Brain (organoid and tissue), 16 donors: ENCODE measurements at places on chromosomes 5 and 9.

DNA sequence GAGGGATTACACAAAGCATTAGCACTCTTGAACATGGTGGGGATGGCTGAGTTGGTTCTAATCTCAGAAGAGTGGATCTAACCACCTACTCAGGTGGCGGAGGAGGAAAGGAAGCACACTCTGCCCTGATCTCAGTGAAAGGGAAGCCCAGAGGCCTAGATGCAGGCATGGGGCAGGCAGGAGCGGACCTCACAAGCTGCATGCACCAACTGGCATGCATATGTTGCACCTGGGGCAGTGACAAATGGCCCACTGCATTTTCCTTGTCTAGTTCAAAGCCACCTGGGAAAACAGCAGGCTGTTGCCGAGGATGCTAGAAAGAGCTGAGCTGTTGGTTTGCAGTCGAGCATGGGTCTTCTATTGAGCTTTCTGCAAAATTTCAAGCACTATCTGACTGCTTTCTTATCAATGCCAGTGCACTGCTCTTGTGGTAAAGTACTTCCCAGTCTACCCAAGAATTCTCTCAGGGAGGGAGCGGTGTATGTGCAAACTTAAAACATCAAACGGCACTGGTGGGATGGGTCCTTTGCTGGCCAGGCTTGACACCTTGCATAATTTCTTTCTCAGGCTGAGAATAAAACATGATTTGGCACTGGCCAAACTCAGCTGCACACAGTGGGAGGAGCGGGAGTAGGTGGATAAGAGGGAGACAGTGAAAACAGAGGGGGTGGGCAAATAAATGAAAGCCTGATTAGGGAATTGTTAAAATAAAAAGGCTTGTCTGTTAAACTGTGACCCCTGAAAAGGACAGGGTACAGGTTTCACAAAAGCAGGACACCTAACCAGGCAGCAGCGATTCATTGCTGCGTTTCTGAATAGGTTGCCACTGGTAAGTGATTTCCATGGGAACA is 108.9 kb downstream of the MARCHF3 start:
- DNase-seq = no peak

- DNase-seq = no peak
These were observed 492 bp upstream of the NEK6 start for GRCh38 chr9:124257070-124257843.

DNA sequence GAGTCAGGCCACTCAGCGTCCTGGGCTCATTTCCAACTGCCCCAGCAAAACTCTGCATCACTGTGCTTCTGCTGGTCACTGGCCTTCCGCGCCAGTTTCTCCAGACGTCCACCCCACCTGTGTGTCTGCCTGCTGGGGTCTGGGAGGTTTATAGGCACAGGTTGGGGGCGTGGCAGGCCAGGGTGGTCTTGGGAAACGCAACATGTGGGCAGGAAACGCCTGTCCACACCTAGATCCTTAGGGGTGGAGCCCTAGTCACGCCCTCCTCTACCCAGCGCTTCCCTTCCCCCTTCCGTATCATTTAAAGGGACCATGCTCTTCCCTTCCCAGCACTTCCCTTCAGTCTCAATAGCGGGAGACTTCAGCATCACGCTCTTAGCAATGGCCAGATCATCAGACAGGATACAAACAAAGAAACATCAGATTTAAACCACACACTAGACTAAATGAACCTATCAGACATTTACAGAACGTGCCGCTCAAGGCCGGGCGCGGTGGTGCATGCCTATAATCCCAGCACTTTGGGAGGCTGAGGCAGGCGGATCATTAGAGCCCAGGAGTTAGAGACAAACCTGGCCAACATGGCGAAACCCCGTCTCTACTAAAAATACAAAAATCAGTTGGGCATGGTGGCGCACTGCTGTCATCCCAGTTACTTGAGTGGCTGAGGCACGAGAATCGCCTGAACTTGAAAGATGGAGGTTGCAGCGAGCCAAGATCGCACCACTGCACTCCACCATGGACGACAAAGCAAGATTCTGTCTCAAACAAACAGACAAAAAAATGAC is 11.8 kb upstream of the BTNL9 start:
- no peak for DNase-seq

DNA sequence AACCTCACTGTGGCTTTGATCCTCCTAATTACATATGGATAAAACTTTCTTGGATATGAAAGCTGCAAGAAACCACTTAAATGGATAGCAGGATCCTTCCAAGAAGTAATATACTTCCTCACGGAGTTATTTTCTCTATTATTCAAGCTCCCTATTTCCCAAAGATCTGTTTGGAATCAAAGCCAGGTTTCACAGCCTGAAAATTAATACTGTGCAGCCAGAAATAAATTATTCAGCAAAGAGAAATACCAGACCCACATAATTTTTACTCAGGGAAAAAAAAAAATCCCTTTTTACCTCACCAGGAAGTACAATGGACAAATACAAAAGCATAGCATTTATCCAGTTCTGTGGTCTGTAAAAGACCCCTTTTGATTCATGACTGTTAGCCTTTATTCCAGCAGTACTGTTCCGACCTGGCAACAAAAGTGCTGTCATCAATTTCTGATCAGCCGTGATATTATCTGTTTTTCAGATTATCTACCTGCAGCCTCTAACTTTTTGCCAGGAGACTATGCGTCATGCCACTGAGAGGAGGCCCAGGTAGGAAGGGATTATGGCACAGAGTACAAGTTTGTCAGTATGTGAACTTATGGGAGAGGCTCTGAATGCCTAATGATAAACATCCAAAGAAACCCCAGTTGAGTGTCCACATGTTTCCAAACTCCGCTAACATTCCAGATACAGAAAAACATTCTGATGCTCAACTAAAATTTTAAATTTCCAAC is 57.0 kb downstream of the FBN2 start:
- no peak for DNase-seq

- DNase-seq = no peak
These were observed 101.7 kb upstream of the IFNE start for GRCh38 chr9:21583628-21584377.

GRCh38 chr5:6188344-6188743 is 190.0 kb downstream of the MED10 start:
- DNase-seq = peak; percentile 63

GRCh38 chr5:165928971-165929370 is 2362.5 kb upstream of the WWC1 start:
- DNase-seq = no peak

DNA sequence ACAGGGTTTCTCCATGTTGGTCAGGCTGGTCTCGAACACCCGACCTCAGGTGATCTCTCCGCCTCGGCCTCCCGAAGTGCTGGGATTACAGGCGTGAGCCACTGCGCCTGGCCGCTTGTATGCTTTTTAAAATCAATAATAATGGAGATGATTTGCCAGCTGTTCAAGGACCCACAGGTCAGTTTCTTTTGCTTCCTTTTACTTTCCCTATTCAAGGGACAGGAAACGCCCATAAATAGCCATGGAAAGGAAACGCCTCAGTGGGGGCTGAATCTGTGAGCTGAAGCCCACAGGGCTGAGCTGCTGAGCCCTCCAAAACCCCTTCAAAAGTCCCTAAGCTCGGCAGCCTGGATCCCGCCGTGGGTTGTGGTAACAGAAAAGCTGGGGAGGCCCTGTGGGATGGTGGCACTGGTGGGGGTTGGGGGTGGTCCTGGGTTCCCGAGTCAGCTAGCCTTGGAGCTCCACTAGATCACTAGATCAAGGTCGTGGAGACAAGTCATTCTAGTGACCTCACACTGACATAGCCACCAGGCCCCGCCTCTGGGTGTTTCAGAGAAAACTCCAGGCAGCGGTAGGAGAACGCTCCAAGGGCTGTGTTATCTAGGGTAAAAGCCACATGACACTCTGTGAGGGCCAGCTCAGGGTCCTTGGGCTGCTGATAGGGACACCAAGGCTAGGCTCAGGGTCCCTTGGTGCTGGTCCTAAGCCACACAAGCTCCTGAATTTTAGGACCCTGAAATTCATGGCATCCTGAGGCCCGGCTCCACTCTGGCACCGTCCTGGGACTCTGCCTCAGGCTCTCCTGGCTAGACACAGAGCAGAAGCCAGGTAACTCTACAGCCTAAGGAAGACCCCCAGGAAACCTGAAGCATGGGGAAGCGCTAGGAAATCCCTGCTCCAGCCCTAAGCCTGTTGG is 18.0 kb upstream of the DUSP1 start:
- no peak for DNase-seq

GRCh38 chr5:44358421-44358820 is 30.8 kb downstream of the FGF10 start:
- DNase-seq = no peak

DNA sequence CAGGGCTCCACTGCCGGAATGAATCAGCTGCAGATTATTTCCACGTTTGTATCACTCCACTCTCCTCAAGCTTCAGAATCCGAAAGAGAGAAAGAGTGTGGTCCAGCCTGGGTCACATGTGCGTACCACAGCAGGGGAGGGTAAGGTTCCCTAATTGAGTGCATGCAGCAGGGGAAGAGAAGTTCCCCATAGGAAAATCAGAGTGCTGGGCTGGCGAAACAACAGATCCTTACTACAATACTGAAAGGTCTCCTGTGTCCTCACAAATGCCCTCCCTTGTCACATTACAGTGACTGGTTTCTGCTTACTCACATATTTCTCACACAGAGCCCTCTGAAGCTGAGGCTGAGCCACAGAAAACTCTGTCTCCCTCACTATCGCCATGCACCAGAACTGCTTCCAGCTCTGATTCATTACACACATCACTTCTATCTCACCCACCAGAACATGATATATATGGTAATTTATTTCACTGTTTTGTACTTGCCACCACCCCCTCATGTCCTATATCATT is 532.2 kb upstream of the TUSC1 start:
- no peak for DNase-seq

GRCh38 chr9:3949744-3950143 is 350.1 kb downstream of the GLIS3 start:
- no peak for DNase-seq

DNA sequence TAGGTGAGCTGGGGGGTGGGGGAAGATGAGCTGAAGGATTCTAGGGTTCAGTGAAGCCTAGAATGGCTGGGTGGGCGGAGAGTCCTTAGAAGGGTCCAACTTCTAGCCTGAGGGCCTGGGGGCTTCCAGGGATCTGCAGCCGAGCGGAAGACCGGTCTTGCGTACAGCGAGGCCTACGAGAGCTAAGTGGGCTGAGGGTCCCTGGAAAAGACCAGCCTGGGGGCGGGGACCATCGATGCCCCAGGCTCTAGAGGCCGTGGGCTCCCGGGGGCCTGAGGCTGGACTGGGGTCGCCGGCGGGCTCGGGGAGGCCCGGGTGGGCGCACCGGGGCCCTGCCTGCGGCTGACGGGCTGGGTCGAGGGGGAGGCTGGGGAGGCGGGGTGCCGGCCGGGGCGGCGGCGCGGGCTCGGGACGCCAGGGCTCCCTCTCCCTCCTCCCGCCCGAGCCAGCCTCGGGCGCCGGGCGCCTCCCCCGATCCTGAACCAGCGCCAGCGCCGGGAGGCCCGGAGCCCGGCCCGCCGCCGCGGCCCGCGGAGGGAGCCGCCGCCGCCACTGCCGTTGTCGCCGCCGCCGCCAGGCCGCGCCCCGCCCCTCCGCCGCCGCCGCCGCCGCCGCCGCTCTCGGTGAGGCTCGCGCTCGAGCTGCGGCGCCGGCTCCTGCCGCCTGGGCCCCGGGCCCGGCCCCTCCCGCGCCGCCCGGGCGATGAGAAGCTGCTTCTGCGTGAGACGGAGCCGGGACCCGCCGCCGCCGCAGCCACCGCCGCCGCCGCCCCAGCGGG is at the start of gene MVB12B:
MVB12B (plus strand) TSS at position 602 of the 778 bp plus-strand sequence; CDS start at position 703, 101 bp downstream.
- DNase-seq = peak; percentile 70

DNA sequence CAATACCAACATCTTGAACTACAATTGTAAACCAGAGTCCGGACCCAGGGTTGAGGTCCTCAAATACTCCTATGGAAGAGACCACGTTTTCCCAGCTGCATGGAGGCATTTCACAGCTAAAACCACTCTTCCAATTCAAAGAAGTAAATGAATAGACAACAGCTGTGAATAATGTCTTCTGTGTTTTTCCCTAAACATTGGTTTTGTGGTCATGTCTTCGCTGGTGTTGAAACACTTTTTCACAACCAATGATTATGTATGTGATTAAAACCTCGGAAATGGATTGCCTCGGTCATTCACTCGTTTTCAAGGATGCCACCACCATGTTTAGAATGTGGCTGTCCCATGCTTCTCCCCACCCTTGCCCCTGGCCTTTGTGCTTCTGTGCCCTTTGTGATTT is 9.4 kb upstream of the TENT4A start:
- DNase-seq = no peak

- no peak for DNase-seq
These were observed 83.9 kb upstream of the SLCO6A1 start for GRCh38 chr5:102582696-102583095.

DNA sequence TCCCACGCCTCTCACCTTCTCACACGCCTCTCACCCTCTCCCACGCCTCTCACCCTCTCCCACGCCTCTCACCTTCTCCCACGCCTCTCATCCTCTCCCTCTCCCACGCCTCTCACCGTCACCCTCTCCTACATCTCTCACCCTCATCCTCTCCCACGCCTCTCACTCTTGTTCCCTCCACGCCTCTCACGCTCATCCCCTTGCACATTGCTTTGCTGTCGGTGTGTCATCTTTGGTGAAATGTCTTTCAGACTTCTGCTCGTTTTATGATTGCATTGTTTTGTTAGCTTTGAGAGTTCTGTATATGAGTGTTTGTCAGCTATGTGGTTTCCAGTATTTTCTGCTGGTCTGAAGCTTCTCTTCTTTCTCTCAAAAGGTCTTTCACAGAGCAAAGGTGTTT is 102.7 kb downstream of the EHMT1 start:
- no peak for DNase-seq

DNA sequence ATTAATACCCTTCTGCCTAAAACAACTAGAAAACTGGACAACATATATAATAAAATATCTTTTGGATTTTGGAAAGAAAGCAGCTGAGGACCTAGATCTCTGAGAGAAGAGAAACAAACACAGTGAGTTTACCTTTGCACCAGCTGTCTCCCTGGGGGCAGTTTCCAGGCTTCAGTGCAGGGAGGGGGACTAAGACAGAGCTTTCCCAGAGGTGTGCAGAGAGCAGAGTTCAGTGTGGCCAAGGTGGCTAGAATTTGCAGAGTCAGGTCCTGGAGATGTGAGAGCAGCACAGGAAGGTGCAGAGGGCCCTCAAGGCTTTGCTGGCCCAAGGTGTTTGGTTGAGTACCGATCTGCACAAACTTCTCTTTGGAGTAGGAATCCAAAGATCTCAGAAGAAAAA is 26.3 kb upstream of the PTPDC1 start:
- no peak for DNase-seq

- DNase-seq = no peak
These were observed 45.9 kb downstream of the TTC1 start for GRCh38 chr5:160054831-160055230.

DNA sequence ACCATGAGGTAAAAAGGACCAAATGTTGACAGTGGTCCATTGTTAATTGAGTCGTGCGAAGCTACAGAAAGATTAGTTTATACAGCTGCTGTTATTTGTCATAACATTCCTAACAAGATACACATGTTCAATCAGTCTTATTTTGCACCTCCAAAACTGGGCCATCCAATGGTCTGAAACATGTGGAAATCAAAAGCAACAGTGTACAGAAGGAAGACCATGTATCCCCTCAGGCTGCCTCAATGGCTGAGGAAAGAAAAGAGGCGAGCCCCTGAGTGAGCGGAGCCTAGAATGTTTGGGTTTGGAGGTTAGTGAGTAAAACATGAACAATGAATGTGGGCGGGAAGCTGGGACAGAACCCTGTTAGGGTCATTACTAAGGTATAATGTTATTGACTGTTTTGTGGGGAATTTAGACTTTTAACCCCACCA is 35.6 kb downstream of the NFIB start:
- DNase-seq = no peak
